ENCODE measurements at places on chromosomes 12 and 14. TPM values are rescaled to one million over a fixed set of nuclear protein-coding genes. Genes with fewer than 3 reads are reported as not detected.

Gene OR4E2
- not detected for total RNA-seq

Gene MARK3
- total RNA-seq, result 123 TPM

Gene BCL11B
- total RNA-seq, result 0.14 TPM

Gene RBM19
- 15.8 TPM for total RNA-seq

Gene MANSC4
- total RNA-seq, result not detected

Gene SPTB
- 79.4 TPM for total RNA-seq

Gene BHLHE41
- 34.5 TPM for total RNA-seq

Gene CCDC38
- total RNA-seq, result not detected

Gene DDX23
- total RNA-seq, result 37.2 TPM

Gene WSB2
- total RNA-seq, result 97.3 TPM

Gene LRP1-AS
- not detected for total RNA-seq

Gene FBLN5
- 85.3 TPM for total RNA-seq

Gene SOS2
- 35.6 TPM for total RNA-seq

Gene FKBP11
- total RNA-seq, result 3.7 TPM

Gene PLEKHA5
- 52.6 TPM for total RNA-seq

Gene TDRD9
- total RNA-seq, result 2.5 TPM

Gene ANO4
- total RNA-seq, result 0.24 TPM

Gene MYL2
- 17,347 TPM for total RNA-seq

Gene SLC6A12
- total RNA-seq, result 0.68 TPM

Gene TCL1B
- not detected for total RNA-seq

Gene RAB15
- 12.6 TPM for total RNA-seq

Gene RHOJ
- total RNA-seq, result 18.3 TPM

Gene GDF3
- total RNA-seq, result not detected

Gene C1RL
- total RNA-seq, result 14.4 TPM

Gene KRT74
- not detected for total RNA-seq

Gene MMP19
- 2.9 TPM for total RNA-seq

Gene WSCD2
- total RNA-seq, result 0.73 TPM

Gene MGST1
- total RNA-seq, result 60.1 TPM

Gene TPPP2
- 1.1 TPM for total RNA-seq

Gene DACT1
- 2.8 TPM for total RNA-seq

Gene CCDC197
- total RNA-seq, result 0.84 TPM

All from Right ventricle myocardium inferior (tissue), 1 donor.